ENCODE measurements at places on chromosomes 2 and 18.

GRCh38 chr2:132830321-132830827, 160.4 kb upstream of the LYPD1 start:
- no peak for DNase-seq

- no peak for DNase-seq
Measured at GRCh38 chr2:109266998-109267854, 138.2 kb downstream of the SH3RF3 start.

DNA sequence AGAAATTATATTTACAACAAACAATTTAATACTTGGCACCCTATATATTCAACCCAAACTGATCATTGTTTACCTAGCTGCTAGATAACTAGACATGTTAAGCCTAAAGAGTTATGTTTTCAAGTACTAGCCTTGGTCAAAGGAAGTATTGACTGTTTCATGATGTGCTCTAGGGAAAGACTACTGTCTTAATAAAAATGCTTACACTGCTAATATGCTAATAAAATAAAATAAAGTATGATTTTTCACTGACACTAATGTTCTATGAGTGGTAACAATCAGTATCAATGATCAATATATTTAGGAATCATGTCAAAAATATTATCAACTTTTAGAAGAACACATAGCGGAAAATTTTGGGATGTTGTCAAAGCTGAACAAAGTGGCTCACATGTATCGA, 225.5 kb downstream of the OSR1 start:
- DNase-seq, result no peak

- DNase-seq, result no peak
Measured at GRCh38 chr18:41932899-41933298, 22.1 kb upstream of the PIK3C3 start.

- DNase-seq, result no peak
Measured at GRCh38 chr2:64862623-64863022, 126.6 kb upstream of the SLC1A4 start.

DNA sequence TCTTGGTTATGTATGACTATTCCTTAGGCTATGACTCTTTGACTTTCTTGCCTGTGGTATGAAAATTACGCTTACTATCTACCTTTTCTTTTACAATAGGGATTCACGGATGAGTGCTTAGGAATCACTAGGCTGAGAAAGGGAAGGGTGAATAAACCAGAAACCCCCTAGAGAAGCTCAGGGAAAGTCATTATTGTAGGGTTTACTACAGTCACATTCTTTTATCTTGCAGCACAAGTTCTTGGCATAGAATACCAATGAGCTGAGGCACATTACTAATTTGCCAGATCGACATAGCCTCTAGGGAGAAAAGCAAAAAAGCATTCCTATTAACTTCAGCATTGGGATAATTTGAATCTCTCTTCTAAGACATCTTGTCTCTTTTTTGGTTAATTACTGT, 103.3 kb downstream of the ST6GAL2 start:
- DNase-seq, result no peak

DNA sequence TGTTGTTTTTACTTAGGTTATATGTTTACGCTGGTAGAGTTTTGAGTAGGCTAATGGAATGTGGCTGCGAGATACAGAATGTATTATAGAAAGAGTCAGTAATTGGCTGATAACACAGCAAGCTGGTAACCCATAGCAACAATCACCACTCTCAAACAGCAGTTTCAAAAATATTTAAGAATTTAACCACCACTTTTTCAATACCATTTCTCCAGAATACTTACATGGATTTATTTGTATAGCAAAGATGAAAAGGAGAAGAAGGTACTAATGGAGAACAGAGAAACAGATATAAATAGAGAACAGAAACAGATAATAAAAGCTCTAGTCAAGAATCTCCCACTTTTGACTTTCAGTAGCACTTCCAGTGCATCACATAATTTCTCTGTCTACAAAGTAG, 188.3 kb upstream of the SLC39A10 start:
- no peak for DNase-seq

- no peak for DNase-seq
Measured at GRCh38 chr2:127129937-127130336, 23.0 kb upstream of the BIN1 start.

DNA sequence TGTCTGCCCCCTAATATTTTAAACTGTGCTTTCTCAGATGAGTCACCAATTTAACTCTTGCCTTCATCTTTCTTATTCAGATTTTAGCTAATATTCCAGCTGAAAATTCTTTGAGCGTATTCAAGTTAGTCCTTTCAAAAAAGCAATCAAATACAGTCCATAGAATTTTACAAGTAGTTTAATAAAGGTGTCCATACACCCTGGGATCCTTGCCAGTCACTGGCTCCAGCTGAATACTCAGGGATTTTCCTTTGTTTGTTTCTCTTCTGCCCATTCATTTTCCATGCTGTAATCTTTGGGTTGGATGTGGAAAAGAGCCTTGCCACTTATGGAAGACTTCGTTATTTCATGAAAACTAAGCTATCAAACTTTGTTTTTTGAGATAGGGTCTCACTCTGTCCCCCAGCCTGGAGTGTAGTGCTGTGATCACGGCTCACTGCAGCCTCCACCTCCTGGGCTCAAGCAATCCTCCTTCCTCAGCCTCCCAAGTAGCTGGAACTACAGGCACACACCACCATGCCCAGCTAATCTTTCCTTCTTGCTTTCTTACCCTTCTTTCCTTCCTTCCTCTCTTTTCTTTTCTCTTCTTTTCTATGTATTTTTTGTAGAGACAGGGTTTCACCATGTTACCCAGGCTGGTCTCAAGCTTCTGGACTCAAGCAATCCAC, 34.0 kb downstream of the VSNL1 start:
- DNase-seq, result no peak

GRCh38 chr2:620004-620403, 57.2 kb downstream of the TMEM18 start:
- DNase-seq, result no peak

DNA sequence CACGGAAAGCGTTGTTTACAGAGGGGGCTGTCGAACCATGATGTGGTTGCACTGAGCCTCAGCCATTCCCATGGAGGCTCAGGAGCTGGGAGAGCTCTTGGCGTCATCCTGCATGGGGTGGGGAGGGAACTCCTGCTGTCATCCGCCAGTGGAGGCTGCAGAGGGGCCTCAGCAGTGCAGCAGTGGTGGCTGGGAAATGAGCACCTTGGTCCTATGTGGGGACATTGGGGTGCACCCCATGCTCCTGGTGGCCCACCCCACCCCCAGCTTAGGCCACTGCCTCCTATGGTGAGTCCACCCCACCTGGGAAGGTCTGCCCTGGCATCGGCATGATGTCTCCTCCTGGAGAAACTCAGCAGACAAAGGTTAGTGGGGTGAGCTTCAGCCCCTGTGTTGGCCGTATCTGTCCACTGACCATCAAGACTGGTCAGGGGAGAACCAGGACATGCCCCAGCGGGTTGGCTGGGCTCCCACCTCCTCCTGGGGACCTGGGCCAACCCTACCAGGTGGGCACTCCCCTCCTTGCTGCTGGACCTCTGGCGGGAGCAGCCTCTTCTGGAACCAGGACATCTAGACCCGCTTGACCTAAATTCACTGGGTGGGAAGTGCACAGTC, 67.8 kb upstream of the HDAC4 start:
- no peak for DNase-seq

DNA sequence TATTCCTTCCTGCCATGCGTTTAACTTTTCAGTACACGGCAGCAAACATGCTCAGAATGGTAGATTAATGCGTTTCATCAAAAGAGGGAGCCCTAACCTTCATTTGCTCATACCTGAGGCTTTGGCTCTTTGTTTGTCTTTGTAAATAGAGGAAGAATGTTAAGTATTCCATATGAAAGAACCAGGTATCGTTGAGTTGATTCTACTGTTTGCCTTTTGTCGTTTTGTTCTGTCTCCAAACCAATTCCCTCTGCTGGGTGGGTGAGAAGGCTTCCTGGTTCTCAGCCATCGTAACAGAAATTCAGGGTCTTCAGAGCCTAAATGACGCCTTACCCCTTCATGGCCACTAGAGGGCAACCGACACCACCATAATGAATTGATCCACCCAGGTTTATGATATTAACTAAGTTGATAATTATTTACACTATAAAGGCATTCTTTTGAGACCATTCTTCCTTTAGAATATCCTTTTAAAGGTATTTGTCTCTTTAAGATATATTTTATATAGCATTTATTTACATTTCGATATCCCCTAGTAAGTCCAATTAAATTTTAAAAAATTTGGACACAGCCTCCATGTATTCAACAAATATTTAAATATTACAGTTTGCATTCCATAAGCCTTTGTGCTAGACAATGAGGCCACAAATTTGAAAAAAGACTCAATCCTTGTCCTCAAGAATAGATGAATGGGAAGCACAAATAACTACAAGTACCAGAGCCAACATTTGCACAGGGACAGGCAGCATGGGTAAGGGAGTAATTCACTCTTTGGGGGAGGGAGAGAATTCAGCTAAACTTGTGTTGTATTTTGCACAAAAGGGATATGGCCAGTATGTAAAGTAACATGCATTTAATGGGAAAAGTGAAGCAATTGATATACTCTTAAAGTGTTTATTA, 48.1 kb downstream of the TIMM21 start:
- peak; percentile 70 for DNase-seq

- DNase-seq, result no peak
Measured at GRCh38 chr2:40746191-40746590, 294.3 kb upstream of the SLC8A1 start.

- no peak for DNase-seq
Measured at GRCh38 chr2:186518945-186519344, 32.9 kb downstream of the ZC3H15 start.

GRCh38 chr2:240507778-240508251, 50.0 kb downstream of the ANKMY1 start:
- no peak for DNase-seq

GRCh38 chr2:42060028-42060427, 12.2 kb downstream of the PKDCC start:
- DNase-seq, result no peak

GRCh38 chr18:54532962-54533361, 58.1 kb upstream of the DYNAP start:
- no peak for DNase-seq

GRCh38 chr2:175309799-175310198, 128.3 kb upstream of the ATP5MC3 start:
- DNase-seq, result no peak

DNA sequence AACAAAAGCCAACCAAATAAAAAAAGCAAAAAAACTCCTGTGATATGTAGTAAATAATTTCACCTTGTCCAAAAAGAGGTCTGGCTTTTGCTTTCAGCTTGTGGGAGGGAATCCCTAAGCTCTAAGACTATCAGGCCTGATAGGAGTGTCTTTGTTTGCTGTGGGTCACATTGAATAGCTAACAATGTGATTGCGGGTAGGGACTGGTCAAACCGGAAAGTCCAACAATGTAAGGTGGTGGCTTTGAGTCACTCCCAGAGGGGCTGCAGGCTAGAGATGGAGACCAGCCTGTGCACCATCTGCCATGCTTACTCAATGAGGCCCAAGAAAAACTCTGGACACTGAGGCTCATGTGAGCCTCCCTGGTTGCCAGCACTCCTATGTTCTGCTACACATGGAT, 192.9 kb downstream of the TFCP2L1 start:
- no peak for DNase-seq

DNA sequence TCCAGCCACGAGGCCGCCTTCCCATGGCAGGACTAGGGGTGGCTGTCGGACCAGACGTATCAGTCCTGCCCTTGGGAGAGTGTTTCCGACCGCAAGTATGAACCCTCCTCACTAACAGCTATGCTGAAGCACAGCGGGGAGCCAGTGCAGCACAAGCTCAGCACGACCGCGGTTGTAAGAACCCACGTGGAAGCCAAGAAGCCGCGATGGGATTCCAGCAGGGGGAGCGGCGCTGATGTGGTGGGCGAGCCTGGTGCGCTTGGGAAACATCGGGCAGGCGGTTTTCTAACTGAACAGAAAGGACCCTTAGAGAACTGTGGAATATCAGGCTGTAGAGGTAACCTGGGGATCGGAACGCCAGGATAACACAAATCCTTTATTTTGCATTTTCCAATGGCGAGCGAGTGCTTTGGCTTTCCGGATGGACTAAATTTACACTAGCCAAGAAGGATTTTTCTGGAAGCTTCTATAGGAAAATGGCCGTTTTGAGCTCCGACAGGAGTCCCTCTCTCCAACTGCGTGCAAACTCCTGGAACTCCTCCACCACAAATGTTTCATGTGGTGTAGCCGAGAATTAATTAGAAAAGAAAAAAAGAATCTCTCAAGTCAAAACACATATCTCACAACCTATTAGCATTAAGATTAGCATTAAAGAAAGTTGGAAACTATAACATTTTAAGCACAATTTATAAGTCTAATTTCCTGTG, 132.0 kb upstream of the MYCN start:
- no peak for DNase-seq

GRCh38 chr18:58038063-58038462, 6.0 kb upstream of the NEDD4L start:
- DNase-seq, result no peak

- no peak for DNase-seq
Measured at GRCh38 chr18:50659091-50660003, 99.5 kb downstream of the MAPK4 start.

DNA sequence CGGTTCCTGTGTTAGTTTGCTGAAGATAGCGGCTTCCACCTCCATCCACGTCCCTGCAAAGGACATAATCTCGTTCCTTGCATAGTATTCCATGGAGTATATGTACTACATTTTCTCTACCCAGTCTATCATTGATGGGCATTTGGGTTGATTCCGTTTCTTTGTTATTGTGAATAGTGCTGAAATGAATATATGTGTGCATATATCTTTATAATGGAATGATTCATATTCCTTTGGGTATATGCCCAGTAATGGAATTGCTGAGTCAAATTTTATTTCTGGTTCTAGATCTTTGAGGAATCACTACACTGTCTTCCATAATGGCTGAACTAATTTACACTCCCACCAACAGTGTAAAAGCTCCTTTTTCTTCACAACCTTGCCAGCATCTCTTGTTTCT, 255.4 kb upstream of the CDH2 start:
- DNase-seq, result no peak

- DNase-seq, result peak; percentile 12
Measured at GRCh38 chr2:146927080-146927711, 917.6 kb upstream of the ACVR2A start.

DNA sequence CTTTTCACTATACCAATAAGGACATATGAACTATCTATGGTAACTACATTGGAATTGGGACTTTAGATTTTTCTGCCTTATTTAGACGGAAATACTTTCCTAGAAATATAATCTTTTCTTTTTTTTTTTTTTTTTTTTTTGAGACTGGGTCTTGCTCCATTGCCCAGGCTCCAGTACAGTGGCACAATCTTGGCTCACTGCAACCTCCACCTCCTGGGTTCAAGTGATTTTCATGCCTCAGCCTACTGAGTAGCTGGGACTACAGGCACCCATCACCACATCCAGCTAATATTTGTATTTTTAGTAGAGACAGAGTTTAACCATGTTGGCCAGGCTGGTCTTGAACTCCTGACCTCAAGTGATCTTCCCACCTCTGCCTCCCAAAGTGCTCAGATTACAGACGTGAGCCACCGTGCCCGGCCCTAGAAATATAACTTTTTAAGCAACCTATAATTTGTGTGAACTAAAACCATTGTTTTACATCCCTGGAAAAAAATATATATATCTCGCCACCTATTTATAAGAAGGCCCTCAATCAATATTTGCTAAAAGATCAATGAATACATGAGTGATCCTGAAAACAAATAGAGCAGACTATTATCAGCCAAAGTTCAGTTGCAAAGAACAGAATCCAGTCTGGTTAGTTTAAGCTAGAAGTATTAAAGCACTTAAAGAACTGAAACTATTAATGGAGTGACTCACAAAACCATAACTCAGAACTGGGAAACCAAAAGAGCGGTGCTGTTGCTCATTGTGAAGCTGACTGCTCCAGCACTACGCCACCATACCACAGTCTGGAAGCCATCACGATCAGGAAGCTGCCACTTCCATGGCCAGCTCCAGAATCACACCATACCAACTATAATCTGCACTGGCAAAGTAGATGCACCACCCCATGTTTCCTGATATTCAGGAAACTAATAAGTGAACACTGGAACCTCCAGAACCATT, 8.4 kb upstream of the HNRNPLL start:
- no peak for DNase-seq

Data from Panc1 (cell line).